ENCODE measurements at places on chromosomes 2 and 18.

GRCh38 chr2:227241005-227241404 lies 76.6 kb downstream of the COL4A3 start:
- DNase-seq = no peak

DNA sequence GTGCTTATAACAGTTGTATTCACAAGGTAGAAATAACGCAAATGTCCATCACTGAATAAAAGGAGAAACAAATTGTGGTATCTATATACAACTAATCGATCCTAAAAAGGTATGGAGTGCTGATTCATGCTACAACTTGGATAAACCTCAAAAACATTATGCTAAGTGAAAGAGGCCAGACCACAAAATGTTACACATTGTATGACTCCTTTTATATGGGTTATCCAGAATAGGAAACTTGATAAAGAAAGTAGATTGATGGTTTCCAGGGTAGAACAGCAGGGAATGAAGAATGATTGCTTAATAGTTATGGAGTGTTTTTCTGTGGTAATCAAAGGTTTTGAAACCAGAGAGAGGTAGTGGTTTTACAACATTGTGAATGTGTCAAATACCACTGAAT lies 432.2 kb upstream of the TRIB2 start:
- DNase-seq = no peak

DNA sequence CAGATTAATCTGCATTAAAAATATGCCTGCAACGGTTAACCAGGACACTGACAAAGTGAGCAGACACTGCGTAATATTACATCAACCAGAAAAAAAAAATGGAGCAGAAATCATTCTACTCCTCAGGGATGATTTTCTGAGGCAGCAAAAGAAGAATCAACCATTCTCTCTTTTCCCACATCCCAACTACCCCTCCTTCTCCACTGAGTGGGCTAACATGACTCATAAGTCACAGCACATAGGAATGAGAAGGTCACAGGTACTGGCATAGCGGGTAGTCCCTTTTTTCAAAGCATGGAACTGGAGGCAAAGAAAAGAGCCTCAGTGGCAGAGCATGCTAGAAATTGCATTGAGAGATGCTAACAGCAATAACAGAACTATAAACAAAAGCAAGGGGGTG lies 54.3 kb upstream of the TSPYL6 start:
- DNase-seq = no peak

GRCh38 chr18:40124107-40124506 lies 1830.9 kb upstream of the PIK3C3 start:
- no peak for DNase-seq

- no peak for DNase-seq
Observed at GRCh38 chr18:33833842-33834241, 255.8 kb downstream of the ASXL3 start.

DNA sequence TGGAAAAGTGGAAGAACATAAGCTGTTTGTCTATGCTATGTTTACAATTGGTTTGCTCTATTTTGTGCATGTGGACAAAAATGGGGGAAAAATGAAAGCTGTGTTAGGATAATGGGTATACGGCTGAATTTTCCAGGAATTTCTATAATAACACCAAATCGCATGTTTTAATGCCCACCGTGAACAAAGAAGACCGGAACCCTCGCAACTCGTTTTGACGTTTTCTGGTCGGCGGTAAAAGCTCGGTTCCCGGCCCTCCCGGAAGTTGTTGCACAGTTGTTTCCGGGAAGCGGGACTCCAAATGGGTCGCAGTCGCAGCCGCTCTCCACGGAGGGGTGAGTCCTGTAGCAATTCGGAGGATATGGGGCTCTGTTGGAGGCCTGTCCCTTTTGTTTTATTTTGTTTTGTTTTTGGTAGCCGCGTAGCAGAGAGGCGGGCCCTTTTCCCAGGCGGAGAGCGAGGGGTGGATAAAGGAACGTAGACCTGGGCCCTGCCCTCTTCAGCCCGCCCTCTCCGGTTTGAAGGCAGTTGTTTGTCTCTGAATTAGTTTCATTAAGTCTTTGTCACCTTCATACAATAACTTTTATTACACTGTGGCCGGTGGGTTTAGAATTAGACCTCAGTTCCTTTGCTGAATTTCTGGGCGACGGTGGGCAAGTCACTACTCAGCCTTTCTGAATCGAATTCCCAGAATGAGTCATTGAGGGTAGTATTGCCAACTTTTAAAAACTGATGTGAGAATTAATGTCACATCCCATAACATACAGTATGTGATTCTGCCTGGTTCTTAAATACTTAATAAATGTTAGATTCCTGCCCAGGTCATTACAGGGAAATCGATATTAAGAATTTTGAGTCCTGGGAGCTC lies at the start of gene SNRNP27:
Gene SNRNP27 (plus strand): TSS at position 273 of the 868 bp plus-strand sequence. CDS start 29 bp downstream, at position 302.
- DNase-seq = peak; percentile 65

DNA sequence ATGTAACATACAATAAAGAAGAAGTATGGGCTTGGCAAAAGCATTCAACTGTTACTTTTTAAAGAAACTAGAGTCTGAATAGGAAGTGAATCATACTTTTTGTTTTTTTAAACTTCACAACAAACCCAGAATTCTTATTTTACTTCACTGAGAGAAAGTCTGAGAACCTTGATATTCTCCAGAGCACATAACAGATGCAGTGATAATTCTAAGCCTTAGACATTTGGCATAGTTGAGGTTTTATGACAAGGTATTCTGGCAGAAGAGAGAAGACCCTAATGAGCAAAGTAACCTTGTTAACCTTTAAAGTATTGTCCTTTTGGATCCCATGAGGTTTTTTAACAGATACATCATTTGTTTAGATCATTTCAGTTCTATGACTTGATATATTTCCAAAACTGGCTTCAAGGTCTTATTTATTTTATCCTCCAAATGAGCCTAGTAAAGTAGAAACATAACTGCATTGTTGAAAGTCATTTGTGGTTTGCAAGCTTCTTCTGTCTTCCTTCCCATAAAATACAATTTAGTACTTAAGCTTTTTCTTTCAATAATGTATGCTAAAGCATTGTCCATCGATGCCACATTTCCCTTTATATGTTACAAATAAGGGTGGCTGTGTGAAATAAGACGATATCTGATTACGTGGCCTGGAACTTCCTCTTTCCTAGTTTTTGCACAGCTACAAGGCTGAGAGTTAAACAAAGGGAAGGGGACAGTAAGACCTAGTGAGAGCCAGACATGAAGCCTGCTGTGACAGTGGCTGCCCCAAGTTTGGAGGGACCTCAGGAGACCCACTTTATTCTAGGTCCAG lies 86.1 kb upstream of the ITPRID2 start:
- DNase-seq = no peak

DNA sequence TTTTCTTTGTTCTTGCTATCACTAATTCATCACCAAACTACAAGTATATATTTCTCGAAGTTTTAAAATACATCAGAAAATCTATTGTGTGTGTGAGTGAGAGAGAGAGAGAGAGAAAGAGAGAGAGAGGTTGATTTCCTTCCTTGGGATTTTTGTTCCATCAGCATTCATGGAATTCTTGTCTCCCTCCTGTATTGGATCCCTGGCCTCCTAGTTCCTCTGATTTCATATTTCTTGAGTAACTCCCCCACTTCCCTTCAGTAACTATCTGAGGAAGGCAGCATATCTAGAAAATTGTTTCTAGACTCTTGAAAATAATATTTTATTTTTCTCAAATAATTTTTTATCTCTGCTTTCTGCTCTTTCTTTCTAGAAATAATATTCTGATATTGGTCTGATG lies 13.3 kb upstream of the ACTR2 start:
- no peak for DNase-seq

- DNase-seq = no peak
Observed at GRCh38 chr2:14891546-14891945, 259.0 kb downstream of the LRATD1 start.

DNA sequence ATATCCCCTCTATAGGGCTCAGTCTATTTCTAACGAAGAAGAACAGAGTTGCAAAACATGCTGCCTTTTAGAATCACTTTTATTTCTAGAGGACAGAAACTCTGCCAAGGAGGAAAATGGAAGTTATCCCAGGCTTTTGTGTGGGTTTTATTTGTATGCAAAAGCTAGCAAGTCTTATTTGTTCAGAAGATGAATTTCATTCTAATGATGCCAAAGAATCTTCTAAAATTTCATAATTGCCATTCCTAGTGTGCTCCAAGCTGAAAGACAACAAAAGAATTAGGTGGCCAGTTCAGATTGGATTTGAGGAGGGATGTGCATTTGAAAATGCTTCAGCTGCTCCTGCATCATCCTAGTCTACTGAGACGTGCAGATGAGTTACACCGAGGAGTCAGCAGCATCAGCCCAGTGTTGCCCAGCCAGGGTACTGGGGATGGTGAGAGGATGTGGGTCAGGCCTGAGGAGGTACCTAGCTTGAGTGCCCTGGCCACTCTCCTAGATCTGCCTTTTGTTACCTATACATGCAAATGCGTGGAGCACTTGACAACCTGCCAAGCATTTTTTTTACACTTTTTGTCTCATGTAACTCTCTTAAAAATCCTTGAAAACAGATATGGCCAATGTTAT lies 80.1 kb downstream of the KCNS3 start:
- no peak for DNase-seq

- DNase-seq = no peak
Observed at GRCh38 chr2:7648221-7648795, 731.1 kb downstream of the RNF144A start.

- no peak for DNase-seq
Observed at GRCh38 chr2:191051825-191052778, 38.1 kb upstream of the STAT1 start.

DNA sequence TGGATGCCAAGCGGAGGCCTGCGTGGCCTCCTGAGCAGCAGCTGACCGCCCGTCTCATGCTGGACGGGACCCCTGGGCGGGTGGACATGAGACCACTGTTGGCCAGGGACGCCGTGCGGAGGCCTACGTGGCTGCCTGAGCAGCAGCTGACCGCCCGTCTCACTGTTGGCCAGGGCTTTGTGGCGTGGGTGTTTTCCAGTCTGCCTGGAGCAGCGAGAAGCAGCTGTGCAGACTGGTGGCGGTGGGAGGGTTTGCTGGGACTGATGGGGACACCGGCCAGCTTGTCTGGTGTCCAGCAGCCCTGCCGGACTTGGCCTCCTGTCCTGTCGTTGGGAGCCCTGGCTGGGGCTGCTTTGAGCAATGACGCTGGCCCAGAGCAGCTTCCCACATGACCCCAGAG lies 5.8 kb upstream of the D2HGDH start:
- no peak for DNase-seq

DNA sequence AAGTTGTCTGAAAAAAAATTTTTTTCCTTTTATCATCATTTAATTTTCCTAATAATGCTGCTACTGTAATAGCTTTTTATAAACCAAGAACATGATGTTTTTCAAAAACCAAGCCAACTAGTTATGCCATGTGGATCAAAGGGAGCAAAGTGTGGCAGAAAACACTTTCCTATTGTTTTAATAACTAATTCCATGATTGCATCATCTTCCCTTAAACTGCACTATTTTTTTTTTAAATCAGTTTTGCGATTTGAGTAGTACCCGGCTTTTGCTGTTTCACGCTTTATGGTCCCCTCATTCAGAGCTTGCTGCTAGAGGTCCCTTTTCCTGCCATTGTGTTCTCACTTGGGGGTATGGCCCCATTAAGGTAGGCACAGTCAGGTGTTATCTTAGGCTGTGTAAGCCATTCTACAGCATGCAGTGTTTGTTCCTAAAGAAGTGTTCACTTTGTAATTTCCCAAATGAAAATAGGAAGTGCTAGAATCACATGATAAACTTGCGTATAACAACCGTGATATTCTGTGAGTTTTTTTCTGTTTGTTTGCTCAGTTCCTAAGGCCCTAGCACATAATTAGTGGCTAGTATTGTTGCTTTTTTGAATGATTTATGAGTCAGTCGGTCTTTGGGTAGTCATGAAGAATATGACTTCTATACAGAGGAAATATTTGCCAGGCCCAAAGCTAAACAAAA lies 225.8 kb downstream of the PTGR3 start:
- DNase-seq = no peak

DNA sequence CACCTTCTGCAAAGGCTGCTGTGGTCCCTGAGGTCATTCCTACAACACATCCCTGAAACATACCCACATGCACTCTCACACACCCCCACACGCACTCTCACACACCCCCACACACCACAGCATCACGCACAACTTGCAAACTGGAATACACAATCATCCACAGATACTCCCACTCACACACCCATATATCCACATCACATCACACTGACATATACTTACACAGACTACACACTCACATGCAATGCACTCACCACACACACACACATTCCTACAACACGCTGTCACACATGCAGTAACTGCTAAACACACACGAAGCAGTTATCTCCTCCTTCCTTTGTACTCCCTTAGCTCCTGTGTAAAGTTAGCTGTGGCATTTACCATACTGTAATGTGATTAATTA lies 57.1 kb upstream of the PKDCC start:
- DNase-seq = no peak

GRCh38 chr18:25077944-25078723 lies 273.8 kb downstream of the ZNF521 start:
- DNase-seq = no peak

DNA sequence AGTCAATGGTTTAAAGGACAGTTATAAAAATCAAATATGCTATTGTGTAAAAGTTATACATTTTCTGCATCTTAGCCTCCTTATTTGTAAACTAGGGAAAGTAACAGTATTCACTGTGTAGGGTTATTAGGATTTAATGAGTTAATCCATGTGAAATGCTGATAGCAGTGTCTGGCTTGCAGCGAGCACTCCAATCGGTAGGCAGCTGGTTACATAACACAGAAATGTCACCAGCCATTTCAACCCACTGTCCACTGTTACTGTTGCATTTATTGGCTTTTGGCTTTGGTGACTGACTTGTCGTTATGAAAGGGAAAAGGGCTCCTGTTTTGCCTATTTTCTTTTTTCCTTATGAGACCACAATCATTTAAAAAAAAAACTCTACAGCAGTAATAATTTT lies 38.9 kb downstream of the ID2 start:
- no peak for DNase-seq

- no peak for DNase-seq
Observed at GRCh38 chr2:118061135-118061955, 26.9 kb upstream of the INSIG2 start.

DNA sequence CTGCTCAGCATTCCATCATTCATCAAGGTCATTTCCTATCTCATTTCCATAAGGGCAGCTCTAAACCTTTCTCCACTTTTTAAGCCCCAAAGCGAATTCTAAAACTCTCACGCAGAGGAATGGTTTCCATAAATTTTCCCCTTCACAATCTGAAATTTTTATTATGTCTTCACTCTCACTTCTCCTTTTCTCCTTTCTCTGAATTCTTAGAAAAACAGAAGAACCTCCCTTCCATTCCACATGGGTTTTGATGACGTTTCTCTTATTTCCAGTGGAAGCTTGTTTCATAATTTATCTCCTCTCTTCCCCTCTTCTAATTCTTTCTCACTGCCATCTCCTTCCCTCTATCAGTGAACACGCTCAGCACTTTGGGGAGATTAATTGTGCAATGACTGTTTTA lies 97.3 kb downstream of the SPATS2L start:
- no peak for DNase-seq

- peak; percentile 8 for DNase-seq
Observed at GRCh38 chr18:10490401-10491165, 35.2 kb upstream of the NAPG start.

DNA sequence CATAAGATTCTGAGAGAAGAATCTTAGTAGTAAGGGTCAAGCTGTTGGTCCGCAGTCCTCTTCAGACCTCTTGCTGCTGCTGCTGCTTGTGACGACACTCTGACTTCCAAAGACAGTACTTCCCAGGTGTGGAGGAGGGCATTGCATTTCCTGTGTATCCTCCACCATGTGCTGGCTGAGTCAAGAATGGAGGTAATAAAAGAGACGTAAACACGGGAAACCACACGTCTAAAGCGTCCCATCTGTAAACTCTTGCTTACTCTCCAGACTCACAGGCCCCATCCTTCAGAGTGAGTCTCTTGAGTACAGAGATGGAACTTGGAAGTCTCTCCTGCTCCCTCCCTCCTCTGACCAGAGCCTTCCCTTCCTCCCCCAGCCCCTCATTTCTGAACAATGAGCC lies 25.6 kb downstream of the KLHL29 start:
- no peak for DNase-seq

GRCh38 chr18:24992491-24992890 lies 359.5 kb downstream of the ZNF521 start:
- DNase-seq = no peak

Data from stimulated activated CD8-positive, alpha-beta memory T cell treated with anti-CD3 and anti-CD28 coated beads, Interleukin-12 subunit alpha, Interleukin-12 subunit beta, amount 100 ng/mL, for 4 hours (primary cell).